Right ventricle myocardium inferior (tissue), 1 donor: ENCODE measurements at places on chromosomes 7 and 10.

GRCh38 chr7:24704311-24704710 lies 53.0 kb downstream of the GSDME start:
- no peak for DNase-seq

DNA sequence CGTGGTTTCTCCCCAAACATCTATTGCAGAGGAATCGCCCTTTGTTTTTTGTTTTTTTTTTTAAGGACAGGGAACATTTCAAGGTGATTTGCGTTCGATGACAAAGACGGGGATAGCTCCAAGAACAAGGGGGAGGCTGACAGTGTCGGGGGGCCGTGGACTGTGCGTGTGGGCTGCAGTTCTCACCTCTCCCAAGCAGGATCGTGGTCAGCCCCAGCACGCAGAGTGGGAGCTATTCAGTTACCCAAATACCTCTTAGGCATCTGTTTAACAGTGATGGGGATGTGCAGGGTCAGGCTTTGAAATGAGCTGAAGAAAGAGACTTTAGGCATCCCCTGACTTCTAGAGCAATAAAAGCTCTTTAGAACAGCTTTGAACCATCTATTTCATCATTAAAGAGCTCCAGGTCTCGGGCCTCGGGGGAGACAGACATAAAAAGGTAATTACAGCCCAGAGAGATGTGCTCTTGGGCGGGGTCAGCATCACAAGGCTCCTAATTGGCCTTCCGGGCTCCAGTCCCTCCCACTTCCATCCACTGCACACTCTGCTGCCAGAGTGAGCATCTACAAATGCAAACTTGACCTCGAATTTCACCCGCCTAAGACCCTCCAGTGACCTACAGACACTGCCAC lies 97.3 kb downstream of the MYL10 start:
- no peak for DNase-seq

DNA sequence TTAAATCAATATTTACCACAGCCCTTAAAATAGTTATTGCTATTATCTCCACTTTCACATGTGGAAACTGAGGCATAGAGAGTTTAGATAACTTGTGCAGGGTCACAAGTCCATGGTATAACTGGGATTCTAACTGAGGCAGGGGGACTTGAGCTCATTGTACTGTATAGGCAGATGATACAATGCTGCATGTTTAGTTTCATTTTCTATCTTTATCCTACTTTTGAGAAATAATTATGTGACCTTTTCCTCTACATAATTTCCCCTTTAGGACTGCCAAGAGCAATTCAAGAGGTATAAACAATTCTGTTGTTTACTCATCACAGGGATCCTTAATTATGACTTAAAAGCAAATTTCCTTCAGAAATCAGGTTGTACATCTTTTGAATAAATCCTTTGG lies 193.1 kb downstream of the SUGCT start:
- DNase-seq: no peak

DNA sequence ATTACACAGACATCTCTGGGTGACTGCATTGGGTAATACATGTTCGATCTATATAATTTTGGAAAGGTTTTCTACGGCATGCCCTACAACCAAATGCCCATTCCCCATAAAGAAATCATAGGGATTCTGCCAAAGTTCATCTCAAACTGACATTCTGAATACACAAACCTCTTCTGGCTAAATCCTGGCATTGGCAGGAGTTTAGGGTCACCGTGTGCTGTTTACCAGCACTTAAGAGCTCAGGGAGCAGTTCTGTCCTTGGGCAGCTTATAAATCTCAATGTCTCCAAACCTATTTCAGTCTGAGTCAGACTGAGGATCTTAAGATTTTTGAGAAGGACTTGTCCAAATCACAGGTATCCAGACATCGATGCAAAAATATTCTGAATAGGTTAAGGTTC lies 809.6 kb upstream of the LRRN3 start:
- DNase-seq: no peak

DNA sequence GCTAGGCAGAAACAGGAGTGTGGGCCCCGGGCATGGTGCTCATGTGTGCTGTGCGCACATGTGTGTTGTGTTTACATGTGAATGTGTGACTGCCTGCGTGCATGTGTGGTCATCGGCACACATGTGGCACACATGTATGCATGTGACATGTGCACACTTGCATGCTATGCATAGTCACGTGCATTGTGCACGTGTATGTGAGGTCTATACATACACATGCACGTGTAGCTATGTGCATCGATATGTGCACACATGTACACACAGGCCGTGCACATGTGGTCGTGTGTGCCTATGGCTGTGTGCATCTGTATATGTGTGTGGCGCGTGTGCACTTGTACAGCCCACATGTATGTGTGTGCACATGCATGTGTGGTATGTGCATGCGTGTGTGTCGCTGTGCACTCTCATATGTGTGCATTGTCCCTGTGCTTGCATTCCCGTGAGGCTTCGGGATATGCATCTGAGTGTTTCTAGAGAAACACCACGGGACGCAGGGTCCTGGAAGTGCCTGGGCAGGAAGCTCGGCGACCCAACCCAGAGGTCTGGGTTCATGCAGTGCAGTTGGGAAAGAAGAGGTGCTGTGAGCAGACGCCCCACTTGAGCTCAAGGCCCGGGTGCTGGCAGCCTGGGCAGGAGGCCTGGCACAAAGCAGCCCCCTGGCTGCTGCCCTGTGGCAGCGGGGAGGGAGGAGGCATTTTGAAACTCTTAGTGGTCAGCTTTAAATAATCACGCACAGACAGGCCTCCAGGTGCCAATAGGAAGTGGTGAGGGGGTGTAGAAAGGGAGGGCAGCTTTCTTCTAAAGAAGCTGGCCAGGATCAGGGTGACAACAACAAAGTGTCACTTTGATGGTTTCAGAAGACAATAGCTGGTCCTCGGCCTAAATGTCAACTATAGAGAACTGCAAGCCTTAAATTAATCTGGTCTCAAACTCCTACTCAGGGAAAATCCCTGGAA lies 410.0 kb upstream of the MGMT start:
- DNase-seq: no peak

GRCh38 chr7:157151626-157152339 lies 13.1 kb downstream of the UBE3C start:
- DNase-seq: no peak

DNA sequence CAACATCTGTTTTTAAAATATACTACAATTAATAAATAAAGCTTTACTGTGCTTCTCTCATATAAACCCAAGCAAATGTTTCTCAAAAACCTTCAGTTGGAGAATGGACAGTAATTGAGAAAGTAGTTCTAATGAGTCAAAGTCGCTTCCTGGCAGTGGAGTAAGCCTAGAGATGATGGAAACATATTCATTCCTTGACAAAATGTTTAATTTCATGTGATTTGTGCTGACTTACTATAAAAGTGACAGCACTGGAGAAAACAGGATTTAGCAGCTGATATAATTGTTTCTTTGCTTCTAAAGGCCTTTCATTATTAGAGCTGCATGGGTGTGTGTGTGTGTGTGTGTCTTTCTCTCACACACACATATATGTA lies 9.0 kb downstream of the ELMO1 start:
- no peak for DNase-seq

- no peak for DNase-seq
Observed at GRCh38 chr7:131774419-131775220, 218.2 kb upstream of the PODXL start.

- DNase-seq: no peak
Observed at GRCh38 chr10:74821501-74821900, 4.9 kb upstream of the KAT6B start.

DNA sequence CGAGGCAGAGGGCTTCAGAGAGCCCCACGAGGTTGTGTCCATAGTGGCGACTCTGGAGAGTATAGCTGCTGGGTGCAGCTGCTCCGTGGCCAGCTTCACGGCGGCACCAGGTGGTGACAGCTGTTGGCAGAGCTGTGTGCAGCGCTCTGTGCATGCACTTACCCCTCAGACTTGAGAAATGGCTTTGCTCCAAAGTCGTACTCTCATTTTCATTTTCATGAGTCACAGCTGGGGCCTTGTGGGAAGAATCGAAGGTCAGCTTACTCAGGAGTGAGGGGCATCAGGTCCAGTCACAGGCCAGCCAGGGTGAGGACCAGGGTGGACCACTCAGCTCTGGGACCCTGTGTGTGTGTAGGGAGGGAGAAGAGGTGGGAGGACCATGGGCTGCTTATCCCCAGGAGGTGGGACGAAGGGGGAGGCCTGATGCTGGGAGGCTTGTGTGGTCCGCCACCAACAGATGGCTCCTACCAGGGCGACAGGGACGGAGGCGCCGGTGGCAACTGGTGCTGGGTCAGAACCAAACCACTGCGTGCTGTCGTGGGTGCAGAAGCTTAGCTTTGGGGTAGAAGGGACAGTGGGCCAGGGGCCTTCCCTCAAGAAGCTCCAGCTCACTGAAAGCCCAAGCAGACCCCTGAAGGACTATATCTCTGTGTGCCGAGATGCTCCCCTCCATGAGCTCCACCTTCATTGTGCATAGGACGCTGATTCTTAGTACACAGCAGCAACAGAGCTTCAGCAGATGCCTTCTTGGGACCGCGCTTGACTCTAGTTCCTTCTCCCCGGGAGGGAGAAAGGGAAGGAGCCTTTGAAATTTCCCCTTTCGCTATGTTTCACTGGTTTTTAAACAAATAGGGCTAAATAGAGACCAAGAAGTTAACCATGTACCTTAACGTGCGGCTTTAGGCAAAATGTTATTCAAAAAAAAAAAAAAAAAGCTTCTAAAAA lies 225.0 kb downstream of the CELF2 start:
- peak; percentile 79 for DNase-seq

- no peak for DNase-seq
Observed at GRCh38 chr10:110695539-110695886, 51.4 kb downstream of the RBM20 start.

GRCh38 chr7:156155988-156156733 lies 343.9 kb upstream of the SHH start:
- DNase-seq: no peak

GRCh38 chr10:74863551-74863950 lies 37.2 kb downstream of the KAT6B start:
- DNase-seq: no peak

DNA sequence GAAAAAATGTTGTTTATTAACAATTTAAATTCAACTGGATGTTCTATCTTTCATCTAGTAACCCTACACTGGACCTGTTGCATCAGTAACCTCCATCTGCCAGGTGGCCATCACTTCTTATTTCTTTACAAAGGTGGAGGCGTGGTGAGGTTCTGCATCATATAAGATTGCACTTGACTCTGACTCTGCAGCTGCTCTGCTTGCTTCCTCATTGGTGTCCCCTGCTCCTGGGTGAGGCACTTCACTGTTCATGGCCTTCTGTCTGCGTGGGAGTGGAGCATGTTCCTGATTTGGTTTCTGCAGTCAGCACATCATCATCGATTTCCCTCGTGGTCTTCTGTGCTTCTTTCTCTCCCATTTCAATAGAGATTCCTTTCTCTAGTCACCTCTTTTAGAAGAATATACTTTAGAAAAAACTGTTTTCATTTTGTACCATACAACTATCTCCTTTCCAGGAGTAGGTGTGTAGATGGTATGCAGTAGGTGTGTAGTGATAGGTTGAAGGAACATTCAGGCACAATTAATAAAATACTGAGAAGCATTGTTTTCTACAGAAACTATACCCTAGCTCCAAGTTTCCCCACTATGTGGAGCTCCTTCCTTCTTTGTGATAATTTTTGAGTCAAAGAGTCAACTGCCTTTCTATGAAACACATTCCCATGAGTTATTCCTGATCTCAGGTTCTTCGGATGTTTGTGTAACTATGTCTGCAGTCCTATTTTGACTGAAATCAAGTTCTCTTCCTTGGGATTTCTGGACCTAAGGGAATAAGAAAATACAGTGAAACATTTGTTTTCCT lies 231.7 kb upstream of the CNTNAP2 start:
- no peak for DNase-seq
